ENCODE measurements at places on chromosomes 6 and 20. TPM values are rescaled to one million over a fixed set of nuclear protein-coding genes. Genes with fewer than 3 reads are reported as not detected.

DNA sequence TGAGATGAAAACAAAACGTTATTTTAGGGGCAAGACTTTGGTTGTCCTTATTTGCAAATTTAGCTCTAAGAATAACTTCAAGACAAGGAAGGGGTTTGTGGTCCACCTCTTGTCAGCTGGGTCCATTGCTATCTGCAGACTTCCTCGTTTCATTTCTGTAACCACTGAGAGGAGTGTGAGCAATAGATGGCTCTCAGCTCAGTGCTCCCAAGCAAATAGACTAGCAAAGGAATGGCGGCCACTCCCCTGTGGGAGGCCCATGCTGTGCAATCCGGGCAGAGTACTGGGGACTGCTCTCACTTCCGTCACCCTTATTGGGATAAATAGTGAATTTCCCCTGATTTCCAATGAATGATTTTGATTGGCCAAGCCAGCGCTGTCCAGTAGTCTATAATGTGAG, 176.6 kb downstream of the ZDHHC14 start:
- H3K4me3 ChIP-seq: no peak overlapping the region
- H3K27me3 ChIP-seq: no peaks in the 10 kb centered on the region
- no peak for DNase-seq
- H3K4me1 ChIP-seq: no peaks in the 10 kb centered on the region

DNA sequence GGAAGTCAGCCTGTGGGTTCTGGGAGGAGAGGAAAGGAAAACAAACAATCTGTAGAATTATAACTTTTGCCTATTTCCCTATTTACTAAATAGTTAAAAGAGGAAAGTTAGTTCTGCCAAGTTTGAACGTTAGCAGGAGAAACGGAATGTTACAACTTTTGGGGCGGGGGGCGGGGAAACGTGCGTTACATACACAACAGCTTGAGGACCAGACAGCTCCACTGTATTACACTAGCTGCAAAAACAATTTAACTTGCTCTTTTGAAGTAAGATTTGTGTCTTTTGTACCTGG, 498 bp upstream of the PRDM1 start:
- H3K27me3 ChIP-seq: peaks cover 4% of the 10 kb centered on the region
- H3K36me3 ChIP-seq: no peaks in the 10 kb centered on the region
- H3K4me3 ChIP-seq: peak overlapping the region; percentile 69
- peak overlapping the region; percentile 26 for H3K27ac ChIP-seq
- H3K4me1 ChIP-seq: peaks cover 26% of the 10 kb centered on the region

GRCh38 chr20:39983183-39983582, 705.9 kb downstream of the MAFB start:
- no peaks in the 10 kb centered on the region for H3K36me3 ChIP-seq
- no peak overlapping the region for H3K4me3 ChIP-seq
- no peak overlapping the region for H3K27ac ChIP-seq
- no peak for DNase-seq
- H3K4me1 ChIP-seq: peaks cover 4% of the 10 kb centered on the region

DNA sequence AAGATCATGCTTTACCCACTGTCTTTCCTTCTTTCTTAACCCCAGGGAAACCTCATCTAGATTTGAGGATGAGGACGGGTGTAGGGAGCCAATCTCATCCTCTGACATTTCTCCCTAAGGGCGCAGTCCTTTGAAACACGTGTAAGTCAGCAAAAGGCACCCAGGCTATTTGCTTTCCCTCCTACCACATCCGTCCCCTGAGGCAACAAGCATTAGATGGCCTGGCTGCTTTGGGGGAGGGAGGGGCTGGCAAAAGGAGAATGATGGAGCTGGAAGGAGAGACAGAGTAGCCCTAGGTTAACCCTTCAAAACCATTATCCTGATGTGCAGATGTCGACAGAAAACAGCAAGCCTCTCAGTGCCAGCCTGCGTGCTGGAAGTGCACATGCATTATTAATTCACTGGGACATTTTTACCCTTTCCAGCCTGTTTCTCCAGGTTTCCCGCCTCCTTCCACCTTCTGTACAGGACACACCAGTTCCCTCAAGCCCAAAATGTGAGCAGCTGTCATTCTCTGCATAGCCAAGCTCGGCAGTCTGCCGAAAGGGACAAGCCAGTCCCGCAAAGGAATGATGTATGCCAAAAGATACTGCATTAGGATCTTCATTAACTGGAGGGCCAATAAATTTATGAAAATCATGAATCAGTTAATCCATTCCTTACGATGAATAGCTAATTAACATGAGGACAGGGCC, 547.2 kb downstream of the CD83 start:
- no peak overlapping the region for H3K27ac ChIP-seq
- H3K4me1 ChIP-seq: no peaks in the 10 kb centered on the region
- DNase-seq: no peak
- H3K27me3 ChIP-seq: no peaks in the 10 kb centered on the region
- no peaks in the 10 kb centered on the region for H3K36me3 ChIP-seq

Gene KHDRBS2
- 0.54 TPM for total RNA-seq

All from thoracic aorta (tissue), 2 donors.